ENCODE measurements at places on chromosomes 12 and 14.

- peak; percentile 49 for DNase-seq
Observed at GRCh38 chr12:26318661-26319068, 123.3 kb downstream of the SSPN start.

- no peak for DNase-seq
Observed at GRCh38 chr12:19375888-19376287, 63.4 kb upstream of the AEBP2 start.

DNA sequence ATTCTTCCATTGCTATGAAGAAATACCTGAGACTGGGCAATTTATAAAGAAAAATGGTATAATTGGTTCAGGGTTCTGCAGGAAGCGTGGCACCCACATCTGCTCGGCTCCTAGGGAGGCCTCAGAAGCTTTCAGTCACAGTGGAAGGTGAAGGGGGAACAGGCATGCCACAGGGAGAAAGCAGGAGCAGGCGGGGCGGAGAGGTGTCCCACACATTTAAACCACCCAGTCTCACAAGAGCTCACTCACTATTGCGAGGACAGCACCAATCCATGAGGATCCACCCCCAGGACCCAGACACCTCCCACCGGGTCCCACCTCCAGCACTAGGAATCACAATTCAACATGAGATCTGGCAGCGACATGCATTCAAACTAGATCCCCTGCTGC lies 56.0 kb upstream of the C14orf180 start:
- no peak for DNase-seq

DNA sequence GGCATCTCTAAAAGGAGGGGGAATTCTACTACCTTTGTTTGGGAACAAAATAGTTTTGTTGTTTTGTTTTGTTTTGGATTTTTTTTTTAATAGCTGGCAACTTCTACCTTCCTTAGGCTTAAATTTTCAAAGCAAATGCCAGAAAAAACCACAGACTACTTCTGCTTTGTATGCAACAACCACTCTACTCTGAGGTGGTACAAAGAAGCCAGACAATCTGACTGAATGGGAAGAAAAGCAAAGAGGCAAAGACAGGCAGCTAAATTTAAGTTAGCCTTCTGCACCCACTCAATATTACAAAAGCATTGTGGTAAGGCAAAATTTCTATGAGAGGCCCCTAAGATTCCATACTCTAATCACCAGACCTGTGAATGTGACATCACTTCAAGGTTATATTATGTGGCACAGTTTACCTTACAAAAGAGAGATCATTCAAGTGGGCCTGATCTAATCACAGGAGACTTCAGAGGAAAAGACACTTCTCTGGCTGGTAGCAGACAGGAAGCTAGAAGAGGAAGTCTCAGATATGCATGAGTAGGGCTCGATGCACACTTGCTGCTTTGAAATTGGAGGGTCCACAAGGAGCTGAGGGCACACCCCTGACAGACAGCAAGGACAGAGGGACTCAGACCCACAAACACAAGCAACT lies 566.6 kb downstream of the RPS29 start:
- DNase-seq = no peak

DNA sequence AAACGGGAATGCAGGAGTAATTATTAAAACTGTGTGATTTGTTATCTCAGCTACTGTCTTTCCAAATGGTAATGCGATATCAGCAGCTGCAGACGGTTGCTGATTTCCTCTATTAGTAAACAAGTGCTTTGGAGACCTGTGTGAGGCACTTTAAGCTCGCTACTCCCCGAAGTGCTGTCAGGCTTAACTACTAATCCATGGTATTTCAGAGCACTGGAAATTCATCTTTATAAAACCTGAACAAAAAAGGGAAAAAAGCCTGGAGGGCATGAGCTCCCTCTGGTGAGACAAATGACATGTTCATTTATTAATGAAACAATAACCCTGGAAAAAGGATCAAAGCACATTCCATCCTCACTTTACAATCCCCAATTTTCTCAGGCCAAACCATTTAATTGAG lies 143.6 kb upstream of the OTX2 start:
- no peak for DNase-seq

- peak; percentile 21 for DNase-seq
Observed at GRCh38 chr14:56195704-56196103, 77.5 kb downstream of the PELI2 start.

DNA sequence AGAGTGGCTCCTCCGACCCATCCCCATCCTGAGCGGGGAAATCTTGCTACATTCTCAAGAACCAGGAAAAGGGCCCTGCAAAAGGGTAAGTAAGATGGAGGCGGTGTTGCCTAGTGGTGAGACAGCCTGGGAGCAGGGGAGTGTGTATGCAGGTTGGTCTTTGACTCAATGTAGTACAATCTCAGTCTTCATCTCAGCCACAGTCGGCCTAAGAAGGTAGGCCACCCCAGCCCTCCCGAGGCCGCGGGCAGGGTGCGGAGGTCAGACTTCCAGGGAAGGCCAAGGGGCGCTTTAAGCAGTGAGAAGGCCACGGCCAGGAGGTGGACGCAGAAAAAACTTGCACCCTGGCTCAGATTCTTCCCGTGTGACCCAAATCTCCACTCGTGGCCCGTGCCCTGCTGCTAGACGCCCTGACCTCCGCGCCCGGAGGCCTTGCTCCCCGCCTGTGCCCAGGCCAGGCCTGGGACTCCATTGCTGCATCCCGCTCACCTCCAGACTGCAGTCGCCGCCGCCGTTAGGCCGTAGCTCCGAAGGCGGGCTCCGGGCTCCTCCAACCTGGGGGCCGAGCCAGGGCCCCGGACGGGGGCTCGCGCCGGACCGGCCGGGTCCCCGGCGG lies 435 bp downstream of the FOXM1 start:
- DNase-seq = peak; percentile 25

GRCh38 chr14:99670361-99671234 lies 13.5 kb upstream of the CYP46A1 start:
- DNase-seq = no peak

Data from pancreas (tissue), 10 donors.